NCI-H187 (cell line): ENCODE measurements at places on chromosomes 13 and 19.

DNA sequence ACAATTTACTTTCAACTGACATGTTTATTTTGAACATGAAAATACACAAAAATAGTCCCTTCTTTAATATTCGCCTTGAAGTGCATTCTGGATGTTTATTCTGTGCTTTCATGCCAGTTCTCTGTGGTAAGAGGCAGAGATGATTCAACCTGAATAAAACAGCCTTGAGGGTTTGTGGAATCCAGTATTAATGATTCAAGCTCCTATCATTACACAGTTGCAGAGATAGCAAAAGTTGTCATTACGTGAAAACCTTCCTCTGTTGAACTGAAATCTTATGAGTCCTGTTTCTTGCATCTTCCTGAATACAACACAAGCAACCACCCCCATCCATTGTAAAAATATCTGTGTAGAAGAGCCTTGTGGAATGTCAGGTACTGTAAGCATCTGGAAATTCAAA, 142.3 kb upstream of the HTR2A start:
- no peak for DNase-seq

GRCh38 chr13:113739527-113740285, 19.3 kb upstream of the TMEM255B start:
- DNase-seq: no peak

DNA sequence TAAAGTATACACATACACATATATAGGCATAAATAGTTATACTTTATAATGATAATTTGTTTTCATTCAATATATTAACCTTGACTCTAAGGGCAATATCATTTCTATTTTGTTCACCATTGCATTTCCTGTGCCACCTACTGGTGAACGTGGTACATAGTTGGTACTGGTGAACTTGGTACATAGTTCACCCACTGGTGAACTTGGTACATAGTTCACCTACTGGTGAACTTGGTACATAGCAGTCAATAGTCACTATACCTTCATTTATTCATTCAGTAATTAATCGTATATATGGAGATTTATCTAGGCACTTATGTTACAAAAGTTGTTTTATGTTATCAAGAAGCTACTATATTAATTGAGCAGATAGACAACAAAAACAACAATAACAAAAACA, 172.6 kb upstream of the ATXN8OS start:
- no peak for DNase-seq

- no peak for DNase-seq
Measured at GRCh38 chr19:13366529-13367143, 139.6 kb downstream of the CACNA1A start.

DNA sequence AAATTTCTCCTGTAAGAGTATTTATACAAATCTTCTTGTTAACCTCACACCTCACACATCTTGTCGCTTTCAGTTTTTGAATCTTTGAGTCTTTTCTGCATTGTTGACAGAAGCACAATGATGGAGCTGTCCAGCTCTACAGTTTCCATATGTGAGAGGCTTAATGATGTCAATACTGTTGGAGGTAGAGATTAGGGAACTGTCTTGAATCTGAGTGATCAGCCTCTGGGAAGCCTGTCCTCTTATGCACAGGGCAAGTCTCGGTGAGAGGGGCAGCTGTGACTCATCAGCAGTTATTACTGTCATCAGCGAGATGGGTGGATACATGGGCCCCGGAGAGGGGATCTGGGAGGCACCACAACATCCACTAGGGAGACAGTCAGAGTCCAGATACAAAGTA, 4.6 kb upstream of the ITGBL1 start:
- no peak for DNase-seq

GRCh38 chr13:76732367-76732766, 153.8 kb downstream of the KCTD12 start:
- no peak for DNase-seq

DNA sequence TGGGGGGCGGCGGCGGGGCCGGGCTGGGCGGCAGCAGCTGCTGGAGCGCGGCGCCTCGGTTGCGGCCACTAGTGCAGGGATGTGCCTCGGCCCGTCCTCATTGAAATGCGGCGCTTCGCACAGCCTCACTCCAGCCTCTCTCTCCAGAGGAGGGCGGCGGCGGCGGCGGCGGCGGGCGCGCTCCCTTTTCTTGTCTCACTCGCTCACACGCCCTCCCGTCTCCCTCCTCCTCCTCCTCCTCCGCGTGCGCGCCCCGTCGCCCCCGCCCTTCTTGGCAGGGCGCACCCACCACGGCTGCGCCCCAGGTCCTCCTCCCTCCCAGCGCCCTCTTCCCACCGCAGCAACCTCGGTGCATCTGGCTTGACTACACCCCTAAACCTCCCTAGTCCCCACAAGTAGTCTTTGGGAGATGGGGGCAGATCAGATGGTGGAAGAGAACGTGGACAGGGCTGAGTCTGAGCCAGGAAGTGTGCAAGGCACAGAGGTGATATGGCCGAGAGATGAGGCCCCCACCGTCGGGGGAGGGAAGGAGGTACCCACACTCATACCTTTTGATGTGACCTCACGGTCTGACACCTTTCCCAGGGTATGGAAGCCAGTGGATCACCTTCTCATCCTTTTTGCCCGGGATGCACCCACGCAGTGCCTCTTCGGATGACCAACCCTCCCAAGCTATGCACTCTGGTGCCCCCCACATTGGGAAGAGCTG, at the start of gene DCLK1:
DCLK1 (minus strand) TSS at position 161 of the 709 bp plus-strand sequence.
- peak; percentile 24 for DNase-seq

GRCh38 chr13:74118328-74118727, 15.9 kb downstream of the KLF12 start:
- no peak for DNase-seq

- DNase-seq: no peak
Measured at GRCh38 chr13:44758630-44759383, 182.7 kb upstream of the TSC22D1 start.

- peak; percentile 46 for DNase-seq
Measured at GRCh38 chr13:46648166-46648607, 95.2 kb downstream of the LRCH1 start.

DNA sequence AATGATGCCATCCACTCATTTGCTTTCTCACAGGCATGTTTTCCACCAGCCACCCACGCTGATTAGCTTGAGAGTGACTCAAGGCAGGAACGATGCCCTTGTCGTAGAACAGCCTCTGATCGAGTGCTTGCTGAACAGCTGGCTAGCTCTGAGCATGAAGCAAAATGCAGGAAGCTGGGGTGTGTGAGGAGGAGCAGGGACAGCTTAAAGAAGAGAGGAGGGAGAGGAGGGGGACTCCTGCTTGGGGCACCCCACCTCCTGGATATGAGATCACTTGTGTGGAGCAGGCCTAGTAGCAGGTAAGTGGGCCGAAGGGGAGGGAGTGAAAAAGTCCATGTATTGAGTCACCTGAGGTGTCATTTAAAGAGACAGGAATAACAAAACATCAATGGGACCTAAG, 48.8 kb downstream of the IRS2 start:
- DNase-seq: no peak

DNA sequence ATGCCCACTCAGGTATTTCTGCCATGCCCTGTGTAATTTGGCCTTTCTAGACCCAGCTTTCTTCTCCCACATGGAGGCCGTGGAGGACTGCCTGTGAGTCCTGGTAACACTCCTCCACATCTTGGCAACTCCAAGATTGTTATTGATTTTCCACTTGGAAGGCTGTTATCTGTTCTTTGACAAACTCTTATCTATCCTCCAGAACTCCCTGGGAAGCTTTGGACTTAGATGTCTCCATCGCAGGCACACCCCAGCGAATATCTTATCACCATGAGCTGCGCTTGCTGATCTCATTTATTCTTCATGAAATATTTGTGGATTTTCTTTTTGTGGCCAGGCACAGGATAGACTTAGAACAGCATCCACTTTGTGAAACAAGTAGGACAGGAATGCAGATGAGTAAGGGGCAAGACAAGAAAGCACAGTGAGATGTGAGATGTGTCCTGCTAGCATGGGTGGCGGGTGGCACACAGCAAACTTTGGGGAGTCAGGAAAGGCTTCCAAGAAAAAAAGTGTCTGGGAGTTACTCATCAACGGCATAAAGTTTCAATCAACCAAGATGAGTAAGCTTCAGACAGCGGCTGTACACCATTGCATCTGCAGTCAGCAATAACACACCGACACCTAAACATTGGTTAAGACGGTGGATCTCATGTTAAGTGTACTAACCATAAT, 84.5 kb upstream of the IRS2 start:
- no peak for DNase-seq

- DNase-seq: no peak
Measured at GRCh38 chr19:6740589-6741343, 1.3 kb downstream of the TRIP10 start.

DNA sequence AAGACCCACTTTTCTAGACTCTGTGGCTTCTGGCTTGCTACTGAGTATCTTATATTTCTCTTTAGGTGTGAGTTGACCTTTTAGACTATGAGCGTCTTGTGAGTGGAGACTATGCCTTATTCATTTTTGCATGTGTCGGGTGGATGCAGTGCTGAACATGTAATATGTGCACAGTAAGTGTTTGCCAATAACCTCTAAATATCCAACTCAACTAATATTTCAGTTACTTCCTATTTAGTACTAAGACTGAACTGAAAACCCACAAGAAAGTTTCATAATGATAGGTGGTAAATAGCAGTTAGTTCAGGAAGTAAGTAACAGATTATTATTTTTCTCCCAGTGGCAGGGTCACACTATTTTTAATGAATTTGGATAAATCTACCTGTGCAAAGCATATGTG, 269.3 kb downstream of the KCNRG start:
- DNase-seq: no peak

DNA sequence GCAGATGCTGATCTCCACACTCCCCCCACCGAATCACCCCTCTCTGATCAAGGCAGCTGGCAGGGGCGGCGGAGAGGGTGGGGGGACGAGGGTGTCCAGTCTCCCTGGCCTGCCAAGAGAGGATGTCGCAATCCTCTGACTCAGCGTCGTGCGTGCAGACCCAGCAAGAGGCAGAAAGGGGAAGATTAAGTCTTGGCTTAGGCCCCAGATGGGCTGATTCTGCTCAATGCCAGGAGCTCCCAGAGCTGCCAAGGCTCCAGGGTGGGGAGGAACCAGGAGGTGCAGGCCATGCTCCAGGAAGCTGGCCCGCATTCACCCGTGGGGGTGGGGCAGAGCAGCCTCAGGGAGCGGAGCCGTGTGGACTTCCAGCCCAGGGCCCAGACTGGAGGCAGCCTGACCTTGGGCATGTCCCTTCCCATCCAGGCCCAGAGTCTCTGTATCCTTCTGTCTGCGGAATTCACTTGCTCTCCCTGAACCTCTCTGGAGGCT, 6.6 kb upstream of the BCL3 start:
- DNase-seq: no peak

GRCh38 chr13:102817907-102818306, 19.0 kb downstream of the BIVM start:
- DNase-seq: no peak

GRCh38 chr13:49584771-49585182, 581 bp downstream of the RCBTB1 start:
- no peak for DNase-seq

DNA sequence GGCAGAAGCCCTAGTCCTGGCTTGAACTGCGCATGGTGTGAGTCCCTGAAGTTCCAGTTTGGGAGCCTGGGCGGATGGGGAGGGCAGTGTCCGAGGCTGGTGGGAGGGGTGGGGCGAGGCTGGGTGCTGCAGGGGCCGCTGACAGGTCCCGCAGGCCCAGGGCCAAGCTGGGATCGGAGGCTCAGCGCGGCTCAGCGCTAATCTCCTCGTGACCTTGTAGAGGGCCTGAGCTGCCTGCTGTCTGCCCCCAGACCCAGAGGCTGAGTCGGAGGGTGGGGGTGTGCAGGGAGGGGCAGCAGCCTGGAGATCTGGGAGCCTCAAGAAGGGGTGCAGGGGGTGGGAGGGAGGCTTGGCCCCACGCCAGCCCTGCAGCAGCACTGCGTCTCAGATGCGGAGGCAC, 3.0 kb downstream of the ATP1A3 start:
- DNase-seq: no peak

GRCh38 chr19:5036698-5037563, 68.0 kb downstream of the KDM4B start:
- DNase-seq: peak; percentile 64

DNA sequence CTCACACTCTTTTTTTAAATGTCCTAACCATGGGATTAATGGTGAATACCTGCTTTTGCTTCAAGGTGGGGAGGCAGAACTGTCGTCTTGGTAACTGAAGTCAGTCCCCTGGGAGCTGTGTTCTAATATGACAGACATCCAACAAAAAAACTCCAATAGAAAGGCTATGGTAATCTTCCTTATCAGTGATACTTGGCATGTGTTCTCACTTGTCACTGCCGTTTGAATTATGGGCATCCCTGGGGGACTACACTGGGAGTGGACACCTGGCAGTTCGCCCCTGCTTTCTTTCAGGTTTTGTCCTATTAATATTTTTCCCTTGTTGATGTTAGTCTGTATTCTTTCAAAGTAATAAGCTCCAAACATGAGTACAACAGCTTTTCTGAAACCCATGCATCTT, 252.6 kb downstream of the SLITRK5 start:
- DNase-seq: peak; percentile 4

DNA sequence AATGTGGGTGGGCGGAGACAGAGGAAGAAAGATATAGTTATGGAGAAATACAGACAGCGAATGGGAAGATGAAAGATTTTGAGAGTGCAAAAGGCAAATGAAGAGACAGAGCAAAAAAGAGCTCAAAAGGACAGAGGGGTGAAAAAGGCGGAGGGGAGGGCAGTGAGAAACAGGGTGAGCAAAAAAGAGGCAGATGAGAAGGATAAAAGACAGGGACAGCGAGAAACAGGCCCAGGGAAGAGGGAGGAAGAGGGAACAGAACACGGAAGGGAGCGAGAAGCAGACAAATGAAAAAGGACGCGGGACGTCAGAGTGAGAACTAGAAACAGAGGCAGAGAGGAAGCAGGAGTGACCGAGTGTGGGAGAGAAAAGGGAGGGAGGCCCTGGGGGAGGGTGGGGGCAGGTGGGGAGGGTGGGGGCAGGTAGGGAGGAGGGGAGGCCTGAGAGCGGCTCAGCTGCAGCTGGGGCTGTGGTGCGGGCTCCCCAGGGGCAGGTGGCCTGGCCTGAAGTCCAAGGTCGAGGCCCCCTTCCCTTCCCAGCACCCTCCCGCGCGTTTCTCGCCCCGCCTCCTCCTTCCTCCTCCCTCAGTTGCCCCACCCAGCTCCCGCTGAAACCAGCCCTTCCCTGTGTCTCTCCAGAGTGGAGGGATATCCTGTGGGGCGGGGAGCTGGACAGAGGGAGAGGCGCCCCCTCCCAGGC, 2.9 kb downstream of the KLK1 start:
- DNase-seq: no peak

GRCh38 chr19:22144394-22144793, 52.4 kb downstream of the ZNF676 start:
- no peak for DNase-seq

- no peak for DNase-seq
Measured at GRCh38 chr13:101346942-101347728, 69.2 kb downstream of the NALCN start.

- no peak for DNase-seq
Measured at GRCh38 chr13:30712536-30713532, 22.5 kb upstream of the ALOX5AP start.

- DNase-seq: no peak
Measured at GRCh38 chr19:29662604-29663404, 2.5 kb upstream of the PLEKHF1 start.

DNA sequence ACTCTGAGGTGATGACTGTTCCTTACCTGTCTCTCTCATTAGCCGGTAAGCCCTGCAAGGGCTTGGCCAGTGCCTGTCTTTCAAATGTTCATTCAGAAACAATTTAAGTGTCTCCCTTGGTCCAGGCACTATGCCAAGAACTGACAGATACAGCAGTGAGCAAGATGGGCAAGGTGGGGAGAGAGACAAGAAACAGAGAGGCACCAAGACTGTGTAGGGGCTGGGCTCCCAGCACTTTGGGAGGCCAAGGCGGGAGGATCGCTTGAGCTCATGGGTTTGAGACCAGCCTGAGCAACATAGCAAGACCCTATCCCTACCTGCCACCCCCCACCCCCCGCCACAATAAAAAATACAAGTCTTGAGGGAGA, 1.3 kb upstream of the CCNE1 start:
- no peak for DNase-seq
